Activated CD4-positive, alpha-beta T cell treated with anti-CD3 and anti-CD28 coated beads for 24 hours (primary cell): ENCODE measurements at places on chromosomes 5 and 9.

DNA sequence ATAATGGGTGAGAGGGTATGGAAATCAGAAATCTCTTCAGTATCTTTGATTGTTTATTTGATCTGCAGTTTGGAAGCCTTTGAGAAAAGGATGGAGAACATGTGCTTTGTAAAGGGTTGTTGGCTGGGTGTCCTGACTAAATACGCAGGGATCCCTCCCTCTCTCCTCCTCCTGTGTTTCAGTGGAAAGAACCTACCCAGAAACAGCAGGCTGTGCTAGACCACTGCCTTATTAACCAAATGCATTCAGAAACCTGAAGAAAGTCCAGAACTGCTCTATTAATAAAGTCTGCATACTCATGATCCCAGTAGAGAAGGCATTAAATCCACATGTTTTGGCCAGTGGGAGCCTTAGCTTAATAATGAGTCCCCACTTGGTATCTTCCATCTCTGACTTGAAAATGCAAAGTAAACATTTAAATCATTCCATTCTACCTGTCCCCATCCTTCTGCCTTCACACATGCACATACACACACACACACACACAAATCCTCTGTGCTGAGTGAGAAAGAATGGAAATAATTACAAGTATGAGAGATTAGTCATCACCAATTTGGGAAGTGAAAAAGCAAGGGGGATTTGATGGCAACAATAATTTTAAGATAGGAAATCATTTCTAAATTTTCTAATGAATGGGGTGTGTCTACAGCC is 10.0 kb upstream of the LECT2 start:
- DNase-seq = no peak

- DNase-seq = no peak
Measured at GRCh38 chr5:117245130-117245529, 670.5 kb upstream of the SEMA6A start.

- DNase-seq = no peak
Measured at GRCh38 chr9:83449166-83449565, 89.0 kb downstream of the FRMD3 start.

- no peak for DNase-seq
Measured at GRCh38 chr9:35774907-35775635, 16.3 kb upstream of the NPR2 start.

DNA sequence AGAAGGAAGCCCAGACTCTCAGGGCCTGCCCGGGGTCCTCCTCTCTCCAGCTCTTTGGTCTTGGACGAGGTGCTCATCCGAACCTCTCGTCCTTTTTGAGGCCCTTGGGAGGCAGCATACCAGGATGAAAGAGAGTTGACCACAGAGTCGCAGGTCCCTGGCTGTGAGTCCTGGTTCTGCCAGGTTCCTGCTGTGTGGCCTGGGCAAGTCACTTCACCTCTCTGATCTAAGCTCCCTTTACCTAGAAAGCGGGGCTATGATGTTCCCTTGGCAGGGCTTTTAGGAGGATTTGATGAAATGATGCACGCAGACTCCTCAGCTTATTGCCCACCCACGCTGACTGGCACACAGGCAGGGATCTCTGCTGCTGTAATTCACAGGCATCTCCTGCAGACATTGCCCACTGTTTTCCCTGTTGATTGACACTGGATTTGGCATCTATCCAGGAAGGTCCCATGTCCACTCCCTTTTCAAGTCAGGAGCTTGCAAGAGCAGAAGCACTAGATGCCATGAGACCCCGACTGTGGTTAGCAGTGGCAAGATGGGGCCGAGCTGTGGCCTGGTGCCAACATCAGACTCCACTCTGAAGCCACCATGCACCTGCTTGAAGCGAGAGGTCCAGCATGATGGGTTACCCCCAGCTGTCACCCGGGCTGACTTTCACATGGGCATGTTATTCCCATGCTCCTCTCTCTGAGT is 71.5 kb downstream of the MACROH2A1 start:
- DNase-seq = no peak

DNA sequence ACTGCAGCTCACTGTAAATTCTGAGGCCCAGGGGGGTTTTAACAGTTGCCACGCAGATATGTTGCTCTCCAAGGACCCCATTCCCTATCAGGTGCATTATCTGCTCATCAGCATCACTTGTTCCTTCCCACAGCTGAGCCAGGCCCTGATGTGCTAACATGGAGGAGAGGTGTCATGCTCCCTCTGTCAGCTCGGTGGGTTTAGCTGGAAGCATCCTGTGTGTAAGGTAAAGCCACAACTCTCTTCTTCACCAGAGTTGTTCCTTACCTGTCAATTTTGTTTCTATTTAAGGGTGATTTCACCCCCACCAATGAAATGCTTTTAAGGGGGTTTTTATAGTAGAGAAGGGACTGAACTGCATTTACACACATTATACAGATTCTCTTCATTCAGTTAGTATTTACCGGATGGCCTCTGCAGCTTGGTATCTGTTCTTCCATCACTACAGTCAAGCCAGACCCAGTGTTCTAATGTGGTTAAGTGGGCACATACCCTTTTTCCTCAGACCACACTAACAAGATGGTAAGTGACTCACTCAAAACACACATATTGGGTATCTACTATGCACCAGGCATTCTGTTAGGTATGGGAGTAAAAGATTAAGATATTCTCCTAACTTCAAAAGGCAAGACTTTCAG is 205.4 kb downstream of the DCP2 start:
- DNase-seq = no peak

- no peak for DNase-seq
Measured at GRCh38 chr5:75546830-75547229, 35.1 kb downstream of the POLK start.

GRCh38 chr9:33690143-33690933 is 105.0 kb upstream of the PRSS3 start:
- no peak for DNase-seq

GRCh38 chr5:118068886-118069285 is 919.5 kb downstream of the DTWD2 start:
- DNase-seq = no peak

GRCh38 chr5:86909418-86910295 is 291.9 kb downstream of the COX7C start:
- DNase-seq = no peak

- no peak for DNase-seq
Measured at GRCh38 chr9:116671605-116672004, 15.5 kb upstream of the TRIM32 start.
